Brain microvascular endothelial cell (primary cell): ENCODE measurements at places on chromosomes 6 and 20.
A peak's percentile ranks its signal among the peaks of the same experiment; 100 is the strongest.

GRCh38 chr6:81734081-81734480 is 18.4 kb downstream of the TENT5A start:
- DNase-seq, result no peak

DNA sequence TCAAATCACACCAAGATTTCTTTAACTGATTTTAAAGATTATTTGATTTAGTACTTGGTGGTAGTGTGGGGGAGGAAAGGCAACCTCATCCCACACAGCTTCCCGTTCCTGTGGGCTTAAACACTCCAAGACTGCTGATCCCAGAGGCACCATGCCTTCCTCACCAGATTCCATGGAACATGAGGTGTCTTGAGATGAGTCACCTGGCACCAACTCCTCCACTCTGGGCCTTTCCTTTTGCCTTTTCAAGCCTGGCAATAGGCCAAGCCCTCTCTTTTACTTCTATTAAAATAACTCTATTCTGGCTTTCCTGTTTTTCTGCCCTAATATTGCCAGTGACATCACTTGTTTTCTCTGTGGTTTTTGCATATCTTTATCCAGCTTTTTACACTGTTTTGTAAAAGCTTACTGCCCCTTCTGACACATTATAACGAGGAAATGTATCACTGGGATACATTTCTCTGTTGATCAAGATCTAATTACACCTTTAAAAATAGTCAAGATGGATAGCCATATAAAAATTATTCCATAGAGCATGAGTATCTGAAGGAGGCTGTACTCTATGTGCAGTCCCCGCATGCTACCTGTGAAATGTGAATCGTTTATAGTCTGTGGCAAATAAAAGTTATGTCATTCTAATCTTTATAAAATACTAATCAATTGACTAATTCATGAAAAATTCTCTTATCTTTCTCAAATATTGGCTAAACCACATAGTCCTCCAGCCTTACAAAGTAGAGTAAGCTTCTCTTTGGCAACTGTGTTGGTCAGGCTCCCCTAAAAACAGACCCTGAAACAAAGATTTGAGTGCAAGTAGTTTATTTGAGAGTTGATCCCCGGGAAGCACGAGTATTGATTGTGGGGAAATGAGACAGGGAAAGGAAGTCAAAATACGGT is 257.8 kb upstream of the KCNQ5 start:
- DNase-seq, result peak; percentile 90

DNA sequence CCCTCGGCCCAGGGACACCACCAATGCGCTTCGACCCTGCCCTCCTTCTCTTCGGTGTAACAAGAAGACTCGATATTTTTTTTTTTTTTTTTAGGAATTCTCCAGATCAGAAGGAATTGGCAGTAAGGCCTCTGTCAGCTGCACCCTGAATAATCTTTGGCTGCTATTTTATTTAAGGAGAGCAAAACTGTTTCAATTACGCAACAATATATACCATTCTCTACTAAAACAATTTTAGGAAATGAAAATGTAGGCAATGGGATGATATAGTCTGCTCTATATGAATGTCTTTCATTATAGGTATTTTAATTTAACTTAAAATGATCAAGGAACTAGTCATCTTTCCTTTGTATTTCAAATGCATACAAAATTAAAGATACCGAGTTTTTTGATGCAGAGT is 13.3 kb downstream of the ZCCHC3 start:
- no peak for DNase-seq

- no peak for DNase-seq
Measured at GRCh38 chr6:30857549-30857948, 26.8 kb upstream of the DDR1 start.

- no peak for DNase-seq
Measured at GRCh38 chr20:58492074-58492718, 23.0 kb downstream of the APCDD1L start.

DNA sequence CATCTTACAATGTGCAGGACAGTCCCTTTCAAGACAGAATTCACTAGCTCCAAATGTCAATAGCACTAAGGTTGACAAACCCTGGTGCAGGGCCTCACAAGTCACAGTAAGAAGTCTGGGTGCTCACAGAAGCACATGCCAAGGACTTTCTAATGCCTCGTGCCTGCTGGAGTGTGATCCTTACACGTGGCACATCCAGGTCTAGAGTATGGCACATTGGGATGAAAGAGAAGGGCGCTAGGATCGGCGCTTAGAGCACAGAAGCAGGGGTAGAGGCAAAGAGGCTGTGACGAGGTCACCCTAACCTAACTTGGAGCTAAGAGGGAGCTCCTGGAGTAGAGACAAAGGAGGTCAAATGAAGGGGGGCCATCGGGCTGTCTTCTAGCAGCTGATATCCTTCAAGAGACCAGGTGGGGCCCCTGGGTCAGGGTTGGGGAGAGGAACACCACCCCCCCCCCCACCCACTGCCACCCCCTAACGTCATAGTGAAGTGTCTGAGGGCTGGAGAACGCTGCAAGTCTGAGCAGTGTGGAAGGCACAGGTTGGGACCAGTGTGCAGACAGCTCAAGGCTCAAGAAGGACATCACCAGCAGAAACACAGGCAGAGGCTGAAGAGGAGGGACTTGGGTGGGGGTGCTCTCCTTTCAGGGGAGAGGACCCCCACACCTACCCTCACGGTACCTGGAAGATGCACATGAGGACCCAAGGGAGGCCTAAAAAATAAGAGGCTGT is 97.8 kb upstream of the MRPS10 start:
- DNase-seq, result no peak

- DNase-seq, result no peak
Measured at GRCh38 chr6:1613346-1613687, 3.6 kb downstream of the FOXC1 start.

DNA sequence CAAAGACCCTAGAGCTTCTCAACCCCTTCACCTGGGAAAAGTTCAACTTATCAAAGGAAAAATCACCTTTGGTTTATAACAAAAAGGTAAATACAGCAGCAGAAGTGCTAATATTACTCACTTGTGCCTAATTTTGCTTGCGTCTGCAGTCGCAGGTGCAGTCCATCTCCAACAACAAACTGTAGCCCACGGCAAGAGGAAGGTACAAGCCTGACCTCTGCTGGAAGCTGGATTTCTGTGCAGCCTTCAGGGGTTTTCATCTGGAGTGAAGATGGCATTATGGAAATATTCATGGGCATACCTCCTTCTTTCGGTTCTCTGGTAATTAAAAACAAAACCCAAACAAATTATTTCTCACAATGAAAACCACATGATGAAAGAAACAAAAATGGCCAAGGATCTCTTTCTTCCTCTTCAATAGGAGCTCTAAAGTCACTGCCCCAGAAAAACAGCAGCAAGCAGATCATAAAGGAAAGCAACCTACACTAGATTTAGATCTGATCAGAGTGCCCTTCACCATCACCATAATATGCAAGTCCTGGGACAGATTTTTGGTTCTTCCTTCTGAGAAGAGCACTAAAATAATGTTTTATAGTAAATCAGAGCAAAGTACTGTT is 7.8 kb downstream of the UBE3D start:
- DNase-seq, result peak; percentile 37

GRCh38 chr6:28296520-28297060 is 15.2 kb downstream of the PGBD1 start:
- DNase-seq, result no peak

GRCh38 chr20:47332381-47333206 is 23.9 kb downstream of the ZMYND8 start:
- no peak for DNase-seq

- DNase-seq, result no peak
Measured at GRCh38 chr6:45710304-45710821, 305.3 kb downstream of the CLIC5 start.

GRCh38 chr6:104606361-104606760 is 253.4 kb downstream of the HACE1 start:
- DNase-seq, result no peak

- DNase-seq, result no peak
Measured at GRCh38 chr20:25271486-25272222, 23.8 kb downstream of the PYGB start.

DNA sequence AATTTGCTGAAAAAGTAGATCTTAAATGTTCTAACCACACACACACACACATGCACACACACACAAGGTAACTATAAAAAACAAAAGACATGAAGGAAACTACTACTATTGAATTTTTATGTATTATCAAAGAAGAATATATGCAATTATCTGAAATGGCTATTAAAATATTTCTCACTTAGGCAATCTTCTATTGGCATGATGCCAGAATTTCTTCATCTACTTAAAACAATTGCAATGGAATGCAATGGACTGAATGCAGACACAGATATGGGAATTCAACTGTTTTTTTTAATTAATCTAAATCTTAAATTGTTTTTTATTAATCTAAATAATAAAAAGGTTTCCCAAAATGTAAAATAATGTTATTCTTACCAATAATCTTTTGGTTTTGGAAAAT is 152.6 kb upstream of the SMLR1 start:
- no peak for DNase-seq

- DNase-seq, result peak; percentile 20
Measured at GRCh38 chr6:115838763-115839401, 221.8 kb downstream of the FRK start.

GRCh38 chr6:100336876-100337275 is 127.8 kb downstream of the SIM1 start:
- DNase-seq, result no peak

GRCh38 chr6:10687582-10687981 is 6.8 kb downstream of the C6orf52 start:
- DNase-seq, result no peak

GRCh38 chr6:19368511-19368910 is 468.7 kb upstream of the ID4 start:
- DNase-seq, result peak; percentile 73

GRCh38 chr6:54899442-54899841 is 52.9 kb downstream of the FAM83B start:
- DNase-seq, result no peak

GRCh38 chr20:51156041-51156982 is 133.4 kb upstream of the KCNG1 start:
- DNase-seq, result no peak

DNA sequence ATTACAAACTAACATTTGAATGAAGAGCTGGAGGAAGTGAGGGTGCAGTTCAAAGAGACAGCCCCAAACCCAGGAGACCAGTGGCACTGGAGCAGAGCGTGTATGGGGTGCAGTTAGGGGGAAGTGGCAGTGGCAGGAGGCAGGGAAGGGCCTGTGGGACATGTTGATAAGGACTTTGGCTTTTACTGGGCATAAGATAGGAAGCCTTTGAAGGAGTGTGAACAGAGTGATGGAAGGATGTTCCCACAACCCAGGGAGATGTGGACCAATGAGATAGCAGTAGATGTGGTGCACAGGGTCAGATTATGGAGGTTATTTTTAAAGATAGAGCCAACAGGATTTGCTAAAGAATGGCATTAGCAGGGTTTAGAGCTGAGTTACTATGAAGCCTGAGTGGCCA is 56.4 kb downstream of the AIG1 start:
- no peak for DNase-seq

DNA sequence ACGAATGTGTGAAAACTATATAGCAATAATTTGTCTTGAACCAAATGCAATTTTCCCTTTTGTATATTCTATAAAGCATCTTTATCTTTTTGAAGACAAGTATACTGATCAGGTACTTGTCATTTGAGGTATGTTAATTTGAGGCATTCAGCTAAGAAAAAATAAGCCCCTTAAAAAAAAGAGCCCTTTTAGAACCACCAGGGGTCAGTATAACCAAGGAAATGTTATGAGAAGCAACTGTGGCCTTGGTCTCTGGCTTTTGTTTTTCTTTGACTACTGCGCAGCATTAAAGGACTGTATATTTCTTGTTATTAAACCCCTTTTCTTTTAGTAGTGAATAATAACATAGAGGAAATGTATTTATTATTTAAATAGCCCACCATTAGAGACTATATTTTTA is 43.1 kb downstream of the CD109 start:
- peak; percentile 28 for DNase-seq

GRCh38 chr20:44083220-44083933 is 103.6 kb downstream of the JPH2 start:
- no peak for DNase-seq

- no peak for DNase-seq
Measured at GRCh38 chr6:169096388-169096787, 157.3 kb downstream of the THBS2 start.

GRCh38 chr6:43222418-43223059 is 6.7 kb downstream of the DNPH1 start:
- no peak for DNase-seq

DNA sequence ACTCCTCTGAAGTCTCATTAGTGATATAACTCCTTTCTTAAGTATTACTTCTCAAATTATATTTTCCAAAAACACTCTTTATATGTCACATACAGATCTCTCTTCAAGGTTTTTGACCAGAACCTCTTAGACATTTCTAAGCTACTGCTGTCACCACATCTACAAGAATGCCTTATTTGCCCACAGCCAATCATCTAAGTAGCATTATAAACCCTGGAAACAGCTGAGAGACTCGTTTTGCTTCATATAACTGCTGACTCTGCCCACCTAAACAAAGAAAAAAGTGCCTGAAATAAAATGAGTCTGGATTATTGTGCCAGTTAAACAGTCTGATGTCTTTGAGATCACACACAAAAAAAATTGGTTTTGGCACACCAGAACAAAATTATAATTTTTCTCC is 165.9 kb downstream of the COL9A1 start:
- DNase-seq, result no peak

DNA sequence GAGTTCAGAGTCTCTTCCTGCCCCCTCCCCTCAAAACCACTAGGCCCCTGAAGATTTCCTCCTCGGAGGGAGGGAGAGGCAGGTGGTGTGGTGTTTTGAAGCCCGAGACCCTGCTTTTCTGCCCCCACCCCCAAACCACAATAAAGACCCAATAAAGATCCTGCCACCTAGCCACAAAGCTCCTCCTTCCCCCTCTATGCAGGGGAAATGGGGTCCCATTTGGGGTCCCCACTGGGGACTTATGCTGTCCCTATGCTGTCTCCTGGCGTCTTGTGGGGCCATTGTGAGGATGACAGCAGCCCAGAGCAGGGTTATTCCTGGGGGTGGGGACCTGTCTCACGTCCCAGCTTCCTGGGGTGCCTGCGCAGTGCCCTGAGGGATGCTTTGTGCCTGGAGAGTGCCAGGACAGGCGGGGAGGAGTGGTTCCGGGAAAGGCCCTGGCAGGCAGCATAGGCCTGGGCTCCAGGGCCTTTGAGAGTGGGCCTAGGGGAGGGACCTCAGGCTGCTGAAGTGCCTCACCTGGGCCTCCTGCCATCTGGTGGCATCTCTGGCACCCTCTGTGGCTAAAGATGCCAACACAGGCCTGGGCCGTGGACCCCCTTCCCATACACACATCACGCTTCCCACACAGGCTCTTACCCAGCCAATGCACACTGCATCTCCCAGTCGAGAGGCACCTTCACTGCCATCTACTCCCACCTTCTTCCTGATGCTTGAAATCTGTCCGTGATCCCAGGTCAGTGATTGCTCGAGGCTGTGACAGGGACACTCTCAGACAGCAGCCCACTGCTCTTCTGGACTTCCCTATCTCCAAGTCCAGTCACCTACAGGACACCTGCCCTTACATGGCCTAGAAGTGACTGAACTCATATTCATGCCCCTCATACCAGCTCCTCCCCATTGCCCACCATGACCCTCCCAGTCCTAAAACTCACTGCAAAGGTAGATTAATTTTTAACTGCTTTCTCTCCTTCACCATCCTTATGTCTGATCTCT is 7.9 kb upstream of the ARMC12 start:
- DNase-seq, result no peak

DNA sequence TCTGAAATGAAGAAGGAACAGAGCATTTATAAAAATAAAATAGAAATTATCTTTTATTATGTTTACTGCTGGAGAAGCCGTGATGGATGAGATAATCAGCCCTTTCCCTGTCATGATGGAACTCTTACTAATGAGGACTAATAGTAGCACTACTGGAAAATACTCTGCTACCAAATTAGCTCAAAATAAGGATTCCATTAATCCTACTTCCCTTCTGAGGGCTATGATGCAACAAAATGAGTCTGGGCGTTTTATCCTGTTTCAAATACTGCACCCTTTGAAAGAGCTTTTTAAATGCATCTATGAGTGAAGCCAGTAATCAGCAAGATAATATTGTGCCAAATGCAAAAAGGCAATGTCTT is 59.3 kb upstream of the CARMIL1 start:
- no peak for DNase-seq
